Islet precursor cell (in vitro differentiated cells): ENCODE measurements at places on chromosomes 3 and 15.
A peak's percentile ranks its signal among the peaks of the same experiment; 100 is the strongest.

GRCh38 chr15:68415501-68416157 is 16.3 kb downstream of the ITGA11 start:
- peak; percentile 44 for DNase-seq

- DNase-seq: no peak
These were observed 490.2 kb upstream of the ADAMTS9 start for GRCh38 chr3:65177960-65178376.

DNA sequence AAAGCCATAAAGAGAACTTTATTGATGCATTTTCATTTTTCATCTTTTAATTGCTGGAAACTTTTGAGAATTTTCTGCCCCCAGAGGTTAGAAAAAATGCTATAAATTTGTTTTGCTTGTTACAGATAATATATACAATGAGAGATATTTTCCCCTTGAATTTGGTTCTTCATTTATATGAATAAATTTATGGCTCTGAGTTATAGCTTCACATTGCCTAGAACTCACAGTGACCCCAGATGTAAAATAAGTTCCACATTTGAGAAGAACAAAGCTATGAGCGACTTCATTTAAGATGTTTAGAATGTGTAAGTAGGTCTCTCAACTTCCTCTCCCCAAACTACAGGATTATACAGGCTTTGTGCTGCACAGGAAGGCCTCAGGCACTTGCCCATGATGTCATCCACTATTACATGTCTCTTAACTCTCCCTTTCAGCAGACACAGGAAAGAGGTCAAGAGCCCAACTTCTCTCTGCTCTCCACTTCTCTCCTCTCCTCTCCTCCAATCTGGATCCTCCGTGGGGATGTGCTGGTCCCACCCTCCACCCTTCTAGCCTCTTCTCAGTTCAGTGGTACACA is 92.8 kb downstream of the DUT start:
- DNase-seq: peak; percentile 81

DNA sequence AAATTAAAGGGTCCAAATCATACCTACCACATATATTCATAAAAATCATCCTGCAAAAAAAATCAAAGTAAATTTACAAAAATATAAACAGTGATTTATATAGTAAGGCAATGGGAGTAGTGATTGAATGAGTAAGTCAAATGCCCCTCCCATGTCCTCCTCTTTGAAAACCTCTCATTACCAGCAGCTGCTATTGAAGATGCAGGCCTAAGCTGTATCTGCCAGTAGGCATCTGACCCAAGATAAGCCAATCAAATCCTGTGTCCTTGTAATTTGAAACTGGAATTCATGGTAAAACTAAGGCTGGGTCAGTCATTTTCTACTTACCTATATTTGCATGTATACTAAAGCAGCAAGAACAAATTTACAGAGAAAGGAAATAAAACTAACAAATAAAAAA is 60.4 kb upstream of the POU1F1 start:
- DNase-seq: no peak

GRCh38 chr3:49339581-49339940 is 292 bp downstream of the USP4 start:
- no peak for DNase-seq

GRCh38 chr3:35549690-35550089 is 89.6 kb upstream of the ARPP21 start:
- DNase-seq: no peak

GRCh38 chr15:66765478-66766281 is 63.6 kb downstream of the SMAD6 start:
- DNase-seq: peak; percentile 75
